ENCODE measurements at places on chromosomes 1 and 21.

GRCh38 chr1:79079770-79080169, 73.2 kb upstream of the ADGRL4 start:
- DNase-seq: peak; percentile 48

DNA sequence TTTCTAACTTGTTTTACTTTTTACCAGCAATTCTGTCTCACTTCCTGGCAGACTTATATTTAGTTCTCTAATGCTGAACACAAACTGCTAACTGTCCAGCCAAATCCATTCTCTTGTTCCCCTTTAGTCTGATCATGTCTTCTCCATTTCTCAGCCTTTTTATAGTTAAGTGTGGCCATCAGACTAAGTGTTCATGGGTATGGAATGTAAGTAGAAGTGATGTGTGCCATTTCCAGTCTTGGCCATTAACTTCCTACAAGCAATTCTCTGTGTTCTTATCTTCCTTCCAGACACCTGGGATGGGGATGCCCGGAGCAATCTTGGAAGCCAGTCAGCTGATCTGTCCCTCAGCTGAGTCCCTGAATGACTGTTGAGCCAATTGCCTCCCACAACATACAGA, 165.8 kb downstream of the ST6GALNAC3 start:
- no peak for DNase-seq

DNA sequence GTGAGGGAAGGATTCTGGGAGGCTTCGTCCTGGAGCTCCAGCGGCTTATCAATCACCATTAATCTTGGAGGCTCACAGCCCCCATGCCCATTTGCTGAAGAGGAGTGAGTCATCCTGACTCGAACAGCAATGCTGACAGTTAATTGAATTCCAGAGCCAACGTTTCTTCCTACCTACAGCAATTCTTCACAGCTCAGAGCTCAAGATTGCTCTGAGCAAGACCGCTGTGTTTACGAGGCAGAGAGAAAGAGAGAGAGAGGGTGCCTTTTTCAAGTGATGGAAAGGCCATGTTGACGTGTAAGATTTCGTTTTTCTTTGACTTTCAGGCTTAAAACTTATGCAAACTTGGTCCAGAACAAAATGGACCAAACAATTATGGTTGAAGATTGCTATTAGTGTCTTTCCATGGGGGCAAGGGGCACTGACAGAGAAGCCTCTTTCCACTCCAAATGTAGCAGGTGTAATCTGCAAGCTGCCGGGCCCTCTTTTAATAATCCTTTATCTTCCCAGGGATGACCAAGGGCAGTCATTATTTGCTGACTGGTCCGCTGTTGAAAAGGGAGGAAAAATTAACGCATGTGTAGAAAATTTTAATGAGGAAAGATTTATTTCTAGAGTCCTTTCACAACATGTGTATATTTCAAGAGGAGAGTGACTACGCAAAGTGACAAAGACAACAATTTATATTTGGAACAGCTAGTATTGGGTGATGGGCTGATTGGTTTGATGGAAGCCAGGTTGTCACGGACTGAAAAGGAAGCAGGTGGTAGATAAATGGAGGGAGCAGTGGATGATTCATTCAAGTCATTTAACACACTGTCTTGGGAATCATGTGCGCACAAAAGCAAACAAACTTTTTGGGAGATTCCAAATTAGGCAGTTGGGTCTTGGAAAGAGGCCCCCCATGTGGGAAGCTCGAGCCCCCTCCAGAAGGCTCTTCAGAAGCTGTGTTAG, 136.1 kb upstream of the IRF2BP2 start:
- DNase-seq: no peak

- no peak for DNase-seq
Observed at GRCh38 chr1:94055459-94056122, 65.4 kb downstream of the ABCA4 start.

DNA sequence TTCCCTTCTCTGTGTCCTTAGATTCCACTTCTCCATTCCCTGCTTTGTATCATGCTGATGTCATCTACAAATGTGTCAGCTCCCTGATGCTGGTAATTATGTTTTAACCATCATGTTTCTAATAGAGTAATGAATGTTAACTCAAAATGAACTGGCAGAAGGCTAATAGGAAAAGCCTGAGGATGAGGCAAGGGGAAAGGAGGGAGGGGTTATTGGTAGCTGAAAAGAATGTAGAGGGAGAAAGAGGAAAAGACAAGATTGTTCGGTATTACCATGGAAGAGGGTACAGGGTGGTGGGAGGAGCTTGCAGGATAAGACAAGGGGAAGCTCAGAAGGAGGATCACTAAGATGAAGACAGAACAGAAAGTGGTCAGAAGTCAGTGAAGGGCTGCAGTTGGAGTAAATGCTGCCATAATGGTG, 150.9 kb downstream of the ZC3H11B start:
- no peak for DNase-seq

GRCh38 chr1:187689129-187689528, 860.4 kb downstream of the PLA2G4A start:
- peak; percentile 11 for DNase-seq

GRCh38 chr21:31780944-31781343, 49.0 kb upstream of the SCAF4 start:
- DNase-seq: no peak

GRCh38 chr1:196196486-196196885, 411.8 kb downstream of the KCNT2 start:
- no peak for DNase-seq

DNA sequence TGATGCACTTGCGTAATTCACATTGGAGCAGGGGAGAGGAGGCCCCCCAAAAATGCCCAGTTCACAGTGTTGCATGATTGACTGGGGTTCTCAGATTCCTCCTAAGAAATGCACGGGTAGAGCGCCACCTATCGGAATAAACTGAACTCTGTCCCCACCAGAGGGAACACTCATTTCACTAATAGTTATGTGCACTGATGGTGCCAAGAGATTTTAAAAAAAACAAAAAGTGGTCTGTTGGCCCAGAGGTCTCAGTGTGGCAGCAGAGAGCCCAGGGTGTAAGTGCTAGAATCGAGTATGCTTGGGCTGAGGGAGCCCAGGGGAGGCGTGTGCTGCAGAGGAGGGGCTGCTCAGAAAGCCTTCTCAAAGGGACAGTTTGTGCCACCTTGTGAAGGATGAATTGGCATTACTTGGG, 6.9 kb downstream of the PINK1 start:
- no peak for DNase-seq

DNA sequence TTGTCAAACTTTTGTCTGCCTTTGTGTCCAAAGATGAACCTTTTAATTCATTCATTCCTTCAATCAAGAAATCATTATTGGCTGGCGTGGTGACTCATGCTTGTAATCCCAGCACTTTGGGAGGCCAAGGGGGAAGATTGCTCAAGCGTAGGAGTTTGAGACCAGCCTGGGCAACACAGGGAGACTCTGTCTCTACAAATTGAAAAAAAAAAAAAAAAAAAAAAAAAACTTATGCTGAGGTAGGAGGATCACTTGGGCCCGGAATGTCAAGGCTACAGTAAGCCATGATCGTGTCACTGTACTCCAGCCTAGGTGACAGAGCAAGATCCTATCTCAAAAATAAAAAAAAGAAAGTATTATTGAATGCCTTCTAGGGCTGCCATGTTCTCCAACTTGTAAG, 51.3 kb upstream of the CXADR start:
- DNase-seq: no peak

DNA sequence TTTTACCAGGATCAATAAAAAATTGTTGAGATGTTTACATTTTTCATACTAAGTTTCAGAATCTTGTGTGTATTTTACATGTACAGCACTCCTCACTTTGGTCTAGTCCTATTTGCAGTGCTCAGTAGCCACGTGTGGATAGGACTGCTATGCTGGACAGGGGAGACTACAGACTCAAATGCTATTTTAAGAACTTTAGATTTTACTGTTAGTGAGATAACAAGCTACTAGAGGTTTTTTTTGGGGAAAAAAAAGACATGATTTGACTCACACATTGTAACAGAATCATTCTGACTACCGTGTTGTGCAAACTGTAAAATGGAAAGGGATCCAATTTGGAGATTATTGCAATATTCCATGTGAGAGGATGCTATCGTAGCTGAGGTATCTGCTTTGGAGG, 418.9 kb upstream of the PRMT6 start:
- no peak for DNase-seq

DNA sequence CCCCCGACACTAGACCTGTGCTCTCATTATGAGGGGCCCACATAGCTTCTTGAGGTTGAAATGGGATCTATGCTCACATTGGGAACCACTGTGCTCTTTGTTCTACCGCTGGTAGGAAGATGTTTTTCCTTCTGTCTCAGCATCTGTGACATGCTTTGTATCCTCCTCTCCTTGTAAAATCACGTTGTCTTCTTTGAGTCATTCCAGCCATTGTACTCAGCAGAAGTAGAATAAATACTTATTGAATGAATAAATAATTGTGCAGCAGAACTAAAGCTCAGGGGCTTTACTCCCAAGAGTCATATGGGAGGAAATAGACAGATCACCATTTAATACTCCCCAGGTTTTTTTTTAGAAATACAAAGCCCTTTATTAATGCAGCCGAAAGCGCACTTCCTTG, 66.3 kb upstream of the EDEM3 start:
- no peak for DNase-seq

DNA sequence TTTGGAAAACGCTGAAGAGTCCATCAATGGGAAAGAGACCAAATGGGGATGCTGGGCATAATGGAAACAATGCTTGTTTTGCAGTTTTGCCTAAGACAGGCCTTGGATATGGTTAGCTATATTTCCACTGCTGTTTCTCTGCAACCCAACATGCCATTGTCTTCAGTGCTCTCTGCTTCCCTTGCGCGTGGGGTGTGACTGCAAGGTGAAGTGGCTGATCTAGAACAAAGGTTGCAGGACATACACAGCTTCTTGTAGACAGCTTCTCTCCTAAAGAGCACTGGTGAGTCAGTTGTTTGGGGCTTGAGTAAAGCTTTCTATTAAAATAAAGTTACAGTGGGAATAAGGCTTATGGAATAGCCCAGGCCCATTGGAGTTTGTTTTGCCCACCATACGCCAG, 33.0 kb downstream of the RUNX1 start:
- DNase-seq: no peak

- no peak for DNase-seq
Observed at GRCh38 chr1:113036639-113037321, 36.2 kb upstream of the LRIG2 start.

GRCh38 chr1:78408192-78408591, 82.6 kb upstream of the PTGFR start:
- DNase-seq: peak; percentile 69

- DNase-seq: no peak
Observed at GRCh38 chr21:29557200-29557599, 258.5 kb downstream of the BACH1 start.

- no peak for DNase-seq
Observed at GRCh38 chr1:194060481-194060880, 874.1 kb upstream of the B3GALT2 start.

GRCh38 chr1:164771619-164772361, 212.8 kb downstream of the PBX1 start:
- peak; percentile 67 for DNase-seq

DNA sequence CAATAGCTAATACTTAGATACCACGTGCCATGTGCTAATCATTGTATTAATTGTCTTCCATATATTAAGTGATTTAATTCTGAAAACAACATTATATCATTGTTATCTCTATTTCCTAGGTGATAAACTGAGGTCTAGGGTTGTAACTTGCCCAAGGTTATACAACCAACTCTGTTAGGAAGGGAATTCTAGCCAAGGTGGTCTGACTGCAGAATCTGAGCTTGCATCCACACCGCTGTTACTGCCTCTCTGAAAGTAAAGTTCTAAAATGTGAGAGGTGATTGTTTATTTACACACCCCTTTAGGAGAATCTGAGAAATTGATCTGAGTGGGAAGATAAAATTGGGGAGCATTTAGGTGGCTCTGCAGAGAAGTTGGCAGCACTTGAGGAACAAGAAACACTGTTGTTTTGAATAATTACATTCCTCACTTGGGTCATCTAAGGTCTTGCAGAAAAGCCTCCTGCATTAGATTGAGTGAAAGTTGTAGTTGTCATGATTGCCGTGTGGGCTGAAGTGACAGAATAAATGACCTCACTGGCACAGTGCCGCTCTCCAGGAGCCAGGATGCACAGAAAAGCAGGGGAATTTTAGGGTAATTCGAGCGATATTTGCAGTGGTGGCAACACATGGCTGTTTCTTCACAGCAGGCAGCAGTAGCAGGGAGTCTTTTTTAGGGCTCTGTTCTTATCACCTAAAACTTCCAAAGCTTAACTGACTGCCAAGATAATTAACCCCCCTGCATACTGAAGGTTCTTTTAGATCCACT, 121.7 kb downstream of the ADGRL4 start:
- peak; percentile 7 for DNase-seq

GRCh38 chr1:6833804-6834203, 48.5 kb downstream of the CAMTA1 start:
- no peak for DNase-seq

DNA sequence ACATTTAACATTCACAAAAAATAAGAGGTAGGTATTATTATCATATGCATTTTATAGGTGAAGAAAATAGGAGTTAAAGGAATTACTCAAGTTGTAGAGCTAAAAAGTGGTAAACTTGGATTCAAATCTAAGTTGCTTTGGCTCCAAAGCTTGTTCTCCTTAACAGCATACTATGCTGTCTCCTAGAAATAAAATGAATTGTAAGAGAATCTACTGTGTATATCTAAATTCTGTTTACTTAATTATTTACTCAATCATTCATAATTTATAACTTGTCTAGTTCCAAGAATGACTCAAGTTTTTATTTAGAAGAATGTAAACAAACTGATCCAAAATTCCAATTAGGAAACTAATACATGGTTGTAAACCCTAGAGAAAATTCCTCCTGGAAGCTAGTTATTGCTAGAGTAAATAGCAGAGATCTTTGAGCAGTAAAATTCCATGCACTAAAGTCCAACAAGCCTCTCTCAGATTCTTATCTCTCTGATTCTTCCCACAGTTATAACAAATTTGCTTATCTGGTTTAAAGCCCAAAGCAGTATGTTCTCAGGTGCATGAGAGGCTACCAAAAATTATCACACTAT, 132.5 kb upstream of the DPT start:
- peak; percentile 0 for DNase-seq

DNA sequence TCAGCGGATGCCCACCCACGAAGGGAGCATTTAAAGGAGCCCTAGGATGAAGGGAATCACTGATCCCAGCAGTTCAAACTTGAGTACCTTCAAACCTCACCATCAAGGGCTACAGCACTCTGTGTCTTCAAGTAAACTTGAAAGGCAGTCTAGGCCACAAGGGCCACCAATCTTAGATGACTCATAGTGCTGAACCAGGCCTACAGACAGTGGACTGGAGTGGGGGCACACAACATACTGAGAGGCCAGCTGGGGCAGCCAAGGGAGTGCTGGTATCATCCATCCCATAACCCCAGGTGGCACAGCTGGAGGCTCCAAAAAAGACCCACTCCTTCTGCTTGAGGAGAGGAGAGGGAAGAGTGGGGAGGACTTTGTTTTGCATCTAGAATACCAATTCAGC, 345.4 kb downstream of the DUSP10 start:
- DNase-seq: no peak

DNA sequence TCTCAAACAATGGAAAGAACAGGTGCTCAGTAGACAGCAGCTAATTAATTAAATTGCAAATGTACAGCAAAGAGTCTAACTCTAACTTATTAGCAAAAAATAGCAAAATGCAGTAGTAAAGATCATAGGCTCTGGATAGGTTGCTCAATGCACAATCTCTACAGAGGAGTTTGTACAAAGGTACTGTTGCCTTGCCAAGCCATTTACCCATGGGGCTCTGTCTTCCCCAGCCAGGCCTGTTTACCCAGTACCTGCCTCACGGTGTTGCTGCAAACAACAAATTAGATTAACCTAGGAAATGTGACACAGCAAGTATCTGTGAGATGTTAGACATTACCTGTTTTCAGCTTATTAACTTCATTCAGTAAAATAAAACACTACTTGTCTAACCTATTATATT, 222.0 kb downstream of the DENND1B start:
- DNase-seq: no peak

- DNase-seq: peak; percentile 18
Observed at GRCh38 chr1:57353654-57354053, 70.2 kb downstream of the DAB1 start.
